M059J (cell line): ENCODE measurements at places on chromosomes 12 and 14.
A peak's percentile ranks its signal among the peaks of the same experiment; 100 is the strongest.

DNA sequence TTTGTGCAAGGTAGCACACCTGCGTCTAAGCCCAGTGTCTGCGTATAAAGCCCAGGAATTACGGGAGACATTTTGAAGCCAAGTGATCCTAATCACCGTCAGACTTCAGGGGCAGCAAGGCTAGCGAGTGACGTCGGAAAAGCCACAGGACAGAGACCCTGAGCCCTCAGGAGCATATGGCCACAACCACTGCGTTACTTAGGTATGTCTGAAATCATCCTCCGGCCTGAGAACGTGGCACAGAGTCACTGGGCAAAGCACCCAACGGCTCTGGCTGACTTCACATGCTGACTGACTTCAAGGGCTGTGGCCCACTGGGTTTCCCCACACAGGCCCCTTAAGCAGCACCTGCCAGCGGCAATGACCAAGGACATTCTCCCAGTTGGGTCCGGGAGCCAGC, 71.5 kb downstream of the RIMBP2 start:
- DNase-seq, result no peak

GRCh38 chr14:68586896-68587751, 205.7 kb downstream of the ZFP36L1 start:
- DNase-seq, result no peak

- DNase-seq, result peak; percentile 3
These were observed 136.8 kb downstream of the IGF1 start for GRCh38 chr12:102343361-102344121.

GRCh38 chr12:11658791-11659190, 9.3 kb downstream of the ETV6 start:
- peak; percentile 91 for DNase-seq

GRCh38 chr12:122740351-122740750, 9.7 kb upstream of the HCAR1 start:
- no peak for DNase-seq

- no peak for DNase-seq
These were observed 276.9 kb downstream of the CACNA1C start for GRCh38 chr12:2329661-2330210.

DNA sequence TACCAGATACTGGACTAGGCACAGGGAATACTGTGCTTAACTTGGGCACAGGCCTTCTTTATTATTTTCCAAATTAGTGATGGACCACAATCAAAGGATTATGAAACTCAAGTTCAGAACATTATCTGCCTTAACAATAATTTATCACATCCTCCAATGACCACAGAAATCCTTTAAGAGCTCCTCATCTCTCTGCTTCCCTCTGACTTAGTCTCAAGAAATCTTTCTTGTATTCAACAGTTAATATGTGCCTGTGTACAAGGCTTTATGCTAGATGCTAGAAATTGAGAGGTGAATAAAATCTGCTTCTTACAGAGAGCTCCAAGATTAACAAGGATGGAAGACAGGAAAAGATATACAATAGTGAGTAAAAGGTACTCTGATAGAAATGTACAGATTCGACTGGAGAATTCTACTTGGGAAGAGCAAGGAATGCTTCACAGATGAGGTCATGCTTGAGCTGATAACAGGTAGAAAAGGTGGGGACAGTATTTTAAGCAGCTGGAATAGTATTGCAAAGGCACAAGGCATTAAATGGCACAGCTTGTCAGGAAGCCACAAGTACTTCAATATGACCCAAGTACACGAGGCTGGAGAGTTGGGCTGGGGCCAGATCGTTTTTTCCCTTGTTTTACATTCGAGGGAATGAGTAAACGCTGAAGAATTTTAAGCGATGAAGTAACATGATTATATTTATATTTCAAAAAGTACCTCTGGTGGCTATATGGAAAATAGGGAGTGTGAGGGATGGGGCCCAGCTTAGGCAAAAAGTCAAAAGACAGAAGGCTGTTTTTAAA, 55.1 kb upstream of the ARID2 start:
- DNase-seq, result peak; percentile 90
